ENCODE measurements at places on chromosomes 16 and 17.

DNA sequence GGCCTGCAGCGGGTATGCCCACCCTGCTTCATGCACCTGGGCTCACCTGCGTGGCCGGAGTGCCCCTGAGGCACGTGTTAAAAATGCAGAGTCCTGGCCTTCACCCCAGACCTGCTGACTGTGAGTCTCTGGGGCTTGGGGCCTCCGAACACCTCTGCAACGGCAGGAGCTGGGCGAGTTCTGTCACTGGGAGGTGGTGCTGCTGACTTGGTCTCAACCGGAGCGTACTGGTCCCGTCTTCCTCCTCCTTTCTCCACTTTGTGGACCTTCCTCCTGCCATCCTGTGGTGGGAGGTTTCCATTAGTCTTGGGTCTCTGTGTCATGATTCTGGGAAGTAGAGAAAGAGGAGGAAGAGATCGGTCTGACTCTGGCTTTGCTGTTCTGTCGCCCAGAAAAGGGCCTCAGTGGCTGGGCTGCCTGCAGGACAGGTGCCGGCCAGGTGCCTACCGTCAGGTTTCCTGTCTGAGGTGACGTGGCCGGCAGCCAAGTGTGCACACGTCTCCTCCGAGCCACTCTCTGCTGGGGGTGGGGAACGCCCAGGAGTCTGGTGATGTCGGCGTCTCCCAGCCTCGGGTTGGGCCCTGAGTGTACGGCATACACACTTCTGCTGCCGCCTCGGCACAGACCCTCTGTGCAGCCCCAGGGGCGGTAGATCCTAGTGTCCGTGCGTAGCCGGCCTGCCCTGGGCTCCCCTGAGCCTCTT, 6.9 kb downstream of the TSC2 start:
- DNase-seq: no peak

DNA sequence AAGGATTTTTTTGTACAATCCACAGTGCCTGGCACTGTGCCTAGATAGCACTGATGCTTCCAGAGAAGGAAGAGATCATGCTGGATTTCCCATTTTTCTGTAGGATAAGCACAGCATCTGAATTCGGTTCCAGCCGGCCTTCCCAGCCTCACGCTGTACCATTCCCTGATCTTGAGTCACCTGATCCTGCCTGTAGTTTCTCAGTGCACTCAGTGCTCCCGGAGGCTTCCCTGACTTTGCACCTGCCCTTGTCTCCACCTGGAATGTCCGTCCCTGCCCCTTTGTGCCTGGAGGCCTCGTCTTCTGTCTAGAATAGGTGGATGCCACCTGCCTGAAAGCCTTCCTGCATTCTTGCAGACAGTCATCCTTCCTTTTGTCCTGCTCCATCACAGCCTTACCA, 179.9 kb downstream of the CCDC182 start:
- no peak for DNase-seq

- DNase-seq: no peak
Measured at GRCh38 chr17:8841844-8842243, 25.6 kb downstream of the PIK3R6 start.

- DNase-seq: no peak
Measured at GRCh38 chr16:60651346-60651745, 1384.9 kb downstream of the CDH8 start.

DNA sequence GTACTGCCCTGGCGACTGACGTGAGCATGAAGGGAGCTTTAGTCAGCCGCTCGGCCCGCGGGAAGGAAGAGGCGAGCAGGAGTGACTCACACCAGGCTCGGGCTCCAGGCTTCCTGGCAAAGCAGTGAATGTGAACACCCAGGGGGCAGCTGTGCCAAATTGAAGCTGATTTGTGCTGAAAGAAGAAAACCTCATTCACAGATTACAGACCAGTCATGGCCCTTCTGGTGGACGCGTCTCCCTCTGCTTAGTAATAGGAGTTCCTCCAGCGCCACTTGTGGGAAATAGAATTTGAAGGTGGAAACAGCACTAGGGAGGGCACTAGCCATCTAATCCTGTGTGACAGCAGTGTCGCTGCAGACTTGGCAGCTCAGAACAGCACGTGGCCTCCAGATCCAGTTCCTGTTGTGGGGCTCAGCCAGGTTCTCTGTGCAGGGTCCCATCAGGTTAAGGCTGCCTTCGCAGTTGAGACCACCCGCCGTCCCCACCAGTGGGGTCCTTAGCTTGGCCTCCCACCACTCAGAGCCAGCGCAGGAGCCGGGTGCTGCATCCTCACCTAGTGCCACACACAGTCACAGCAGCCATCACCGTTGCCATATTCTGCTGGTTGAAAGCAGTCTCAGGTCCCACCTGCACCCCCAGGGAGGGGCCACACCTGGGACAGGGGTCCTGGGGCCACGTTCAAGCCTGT, 164.5 kb upstream of the CHMP6 start:
- DNase-seq: peak; percentile 31

DNA sequence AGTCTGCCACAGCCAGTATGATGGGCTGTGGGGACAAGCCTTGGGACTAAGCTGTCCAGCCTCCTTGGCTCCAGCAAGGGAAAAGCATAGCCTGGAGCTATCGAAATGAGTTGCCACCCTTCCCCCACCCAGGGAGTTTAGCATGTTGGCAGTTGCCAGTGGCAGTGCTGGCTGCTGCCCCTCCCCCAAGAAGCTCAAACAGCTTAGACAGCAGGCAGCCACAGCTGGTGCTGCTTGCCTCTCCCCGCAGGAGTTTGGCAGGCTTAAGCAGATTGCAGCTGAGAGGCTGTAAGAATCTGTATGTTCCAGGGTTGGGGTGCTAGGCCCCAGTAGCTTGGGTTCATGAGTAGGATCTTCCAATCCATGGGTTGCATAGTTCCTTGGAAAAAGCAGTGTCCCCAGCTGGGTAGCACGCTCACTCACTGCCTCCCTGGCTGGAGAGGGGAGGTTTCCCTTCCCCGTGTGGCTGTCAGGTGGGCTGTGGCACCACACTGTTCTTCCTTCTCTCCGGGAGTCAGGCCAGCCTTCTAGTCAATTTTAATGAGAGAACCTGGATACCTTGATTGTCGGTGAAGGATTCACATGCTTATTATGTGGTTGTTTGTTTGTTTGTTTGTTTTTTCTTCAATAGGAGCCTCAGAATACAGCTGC, 506.1 kb downstream of the CDH11 start:
- DNase-seq: no peak

GRCh38 chr17:13099089-13099735, 81.4 kb upstream of the ELAC2 start:
- no peak for DNase-seq
